ENCODE measurements at places on chromosomes 1 and 21.

DNA sequence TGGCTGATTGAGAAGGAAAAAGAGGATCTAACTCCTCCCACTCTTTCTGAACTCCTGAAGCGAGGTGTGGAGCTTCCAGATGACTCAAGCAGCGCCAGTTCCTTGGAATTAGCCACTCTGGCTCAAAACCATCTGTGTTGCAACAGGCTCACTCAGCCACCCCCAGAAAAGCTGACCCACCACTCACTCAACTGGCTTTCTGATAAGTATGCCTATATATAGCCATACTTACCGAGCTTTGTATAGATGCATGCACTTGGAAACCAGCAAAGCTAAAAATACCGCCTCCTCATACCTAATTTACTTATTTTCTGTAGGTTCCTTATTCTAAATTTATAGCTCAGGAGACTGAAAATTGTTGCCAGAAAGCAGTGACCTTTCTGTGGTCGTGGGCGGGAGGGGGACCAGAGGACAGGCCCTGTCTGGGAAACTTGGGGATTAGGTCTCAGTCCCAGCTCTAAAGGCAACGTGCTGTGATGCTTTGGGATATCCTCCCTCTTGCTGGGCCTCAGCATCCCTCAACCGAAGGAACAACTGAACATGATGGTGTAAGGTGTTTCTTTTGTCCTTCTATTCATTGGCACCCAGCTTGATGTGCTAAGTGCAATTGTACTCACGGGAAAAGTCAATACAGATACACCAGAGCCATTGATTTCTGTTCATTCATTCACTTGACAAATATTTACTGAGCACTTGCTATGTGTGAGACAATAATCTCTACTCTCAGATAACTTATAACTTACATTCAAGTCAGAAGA lies 65.7 kb downstream of the NENF start:
- no peak for DNase-seq

DNA sequence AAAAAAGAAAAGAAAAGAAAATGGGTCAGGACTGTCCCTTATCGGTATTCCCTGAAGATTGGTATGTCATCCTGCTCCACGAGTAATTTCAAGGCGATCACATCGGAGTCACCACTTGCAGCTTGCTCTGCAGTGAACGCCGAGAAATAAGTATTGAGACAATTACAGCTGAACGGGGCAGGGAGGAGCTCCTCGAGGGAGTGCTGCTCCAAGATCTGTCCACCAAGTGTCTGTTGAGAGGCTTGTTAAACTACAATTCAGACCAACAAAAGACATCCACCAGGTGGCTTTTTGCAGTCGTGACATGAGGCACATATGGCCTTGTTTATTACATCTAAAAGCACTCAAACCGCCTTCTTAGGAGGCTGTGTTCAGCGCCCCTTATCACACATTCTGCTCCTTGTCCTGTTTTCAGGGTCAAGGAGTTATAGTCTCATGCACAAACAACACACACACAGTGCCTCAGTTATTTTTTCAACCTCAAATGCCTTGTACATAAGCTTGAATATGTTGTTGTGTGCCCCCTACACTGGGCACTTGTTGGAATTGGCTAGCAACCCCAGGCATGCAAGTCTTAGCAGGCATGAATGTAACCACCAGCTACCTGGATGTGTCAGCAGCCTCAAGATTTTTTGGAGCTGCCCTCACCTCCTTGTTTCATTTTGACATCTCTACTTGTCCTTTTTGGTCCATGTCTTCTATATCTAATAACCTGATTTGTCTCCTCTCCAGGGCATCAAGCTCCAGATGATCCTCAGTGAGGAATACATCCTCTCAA lies 13.0 kb upstream of the CD48 start:
- DNase-seq: no peak

- no peak for DNase-seq
These were observed 1577.9 kb downstream of the PLA2G4A start for GRCh38 chr1:188406636-188407035.

- no peak for DNase-seq
These were observed 37.3 kb downstream of the ST7L start for GRCh38 chr1:112581586-112582192.

- DNase-seq: no peak
These were observed 14.7 kb downstream of the KIF21B start for GRCh38 chr1:201008666-201009360.

DNA sequence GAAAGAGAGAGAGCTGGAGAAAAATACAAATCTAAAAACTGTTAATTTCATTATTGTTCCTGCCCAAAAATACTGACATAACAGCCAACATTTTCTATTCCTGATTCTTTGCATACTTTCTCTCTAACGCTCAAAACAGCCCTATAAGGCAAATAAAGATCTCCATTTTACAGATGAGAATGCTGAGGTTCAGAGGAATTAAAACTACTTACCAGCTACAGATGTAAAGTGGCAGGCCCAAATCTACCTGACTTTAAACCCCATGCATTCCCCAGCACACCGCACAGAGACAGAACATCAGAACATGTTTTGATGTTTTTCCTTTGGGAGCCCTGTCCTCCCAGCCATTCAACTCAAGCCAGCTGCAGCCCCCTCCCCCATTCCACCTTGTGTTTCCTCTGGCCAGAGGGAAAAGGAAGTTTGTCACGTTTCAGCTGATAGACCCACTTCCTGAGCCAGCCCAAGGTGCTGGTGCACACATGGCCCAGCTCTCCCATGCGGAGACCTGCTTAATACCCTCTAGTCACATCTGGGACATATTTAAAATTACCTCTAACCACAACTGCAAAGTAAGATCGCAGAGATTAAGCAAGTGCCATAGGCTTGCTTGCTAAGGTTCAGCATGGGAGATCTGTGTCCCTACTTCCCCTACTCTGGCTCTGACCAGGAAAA lies 133.1 kb upstream of the NFIA start:
- DNase-seq: no peak

DNA sequence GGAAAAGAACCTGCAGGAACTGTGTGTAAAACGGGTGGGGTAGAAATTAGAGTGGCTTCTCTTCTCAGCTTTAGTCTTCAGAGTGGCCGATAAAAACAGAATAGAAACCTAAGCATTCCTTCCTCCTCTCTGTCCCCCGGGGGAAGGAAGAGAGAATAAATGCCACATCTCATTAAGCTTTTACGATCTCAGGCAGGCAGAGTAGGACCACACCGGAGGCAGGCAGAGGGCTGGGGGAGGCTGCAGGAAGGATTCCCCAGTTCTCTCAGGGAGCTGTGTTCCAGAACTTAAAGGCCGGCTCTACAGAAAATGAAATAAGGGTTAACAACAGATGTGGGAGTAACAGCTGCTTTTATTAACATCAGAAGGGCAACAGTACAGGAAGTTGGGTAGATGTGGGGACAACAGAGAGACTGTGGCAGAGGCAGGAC lies 24.5 kb upstream of the MEF2D start:
- no peak for DNase-seq

GRCh38 chr1:178543290-178543607 lies 30.3 kb downstream of the TEX35 start:
- no peak for DNase-seq

DNA sequence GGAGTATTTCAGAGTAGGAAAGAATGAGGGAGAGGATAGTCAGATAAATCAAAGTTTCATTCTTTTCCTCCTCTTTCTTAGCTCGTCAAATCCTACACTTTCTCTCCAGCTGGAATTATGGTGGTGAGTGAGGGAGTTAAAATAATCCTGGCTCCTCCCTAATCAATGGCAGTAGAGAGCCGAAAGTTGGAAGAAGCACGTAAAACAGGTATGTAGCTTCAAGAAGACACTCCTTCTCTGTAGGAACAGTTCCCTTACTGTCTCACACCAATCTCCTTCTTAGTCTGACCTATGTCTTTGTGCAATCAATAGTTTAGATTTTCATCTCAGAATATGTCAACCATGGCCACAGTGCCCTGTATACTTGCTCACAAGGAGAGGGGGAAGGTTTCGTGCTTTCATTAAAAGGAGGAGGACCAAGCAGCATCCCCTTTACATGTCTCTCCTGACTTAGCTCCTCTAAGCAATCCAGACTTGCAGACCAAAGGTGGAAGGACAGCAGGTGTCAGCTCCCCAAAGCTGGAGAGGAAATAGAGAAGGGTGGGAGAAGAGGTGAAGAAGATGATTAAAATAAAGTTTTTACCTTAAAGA lies 878 bp downstream of the MINDY1 start:
- DNase-seq: no peak

GRCh38 chr1:6316240-6317097 lies 55.6 kb upstream of the GPR153 start:
- no peak for DNase-seq

GRCh38 chr1:167022384-167022783 lies 33.3 kb downstream of the MAEL start:
- no peak for DNase-seq

DNA sequence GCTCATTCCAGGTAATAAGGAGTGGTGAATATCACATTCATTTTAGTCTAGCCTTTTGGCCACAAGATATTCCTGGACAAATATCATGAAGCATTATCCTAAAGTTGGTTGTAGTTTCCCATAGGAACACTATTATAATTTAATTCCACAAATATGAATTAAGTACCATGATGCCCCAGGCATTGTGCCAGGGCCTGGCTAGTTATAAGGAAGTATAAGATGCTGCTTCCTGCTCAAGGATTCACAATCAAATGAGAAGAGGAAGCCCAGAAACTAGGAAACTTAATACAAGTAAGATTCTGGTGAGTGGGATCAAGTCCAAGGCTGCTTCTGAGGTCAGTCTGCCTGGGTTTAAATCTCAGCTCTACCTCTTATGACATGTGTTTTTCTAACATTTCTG lies 30.6 kb upstream of the ZP4 start:
- no peak for DNase-seq

GRCh38 chr1:16276302-16277030 lies 39.5 kb upstream of the CPLANE2 start:
- DNase-seq: no peak

- no peak for DNase-seq
These were observed 170.7 kb downstream of the NEGR1 start for GRCh38 chr1:72111662-72112061.

- DNase-seq: no peak
These were observed 111.6 kb downstream of the RIPK4 start for GRCh38 chr21:41655259-41655658.

- no peak for DNase-seq
These were observed 373 bp downstream of the MTF1 start for GRCh38 chr1:37858931-37859506.

GRCh38 chr1:229258031-229258756 lies 12.7 kb upstream of the RAB4A start:
- peak; percentile 30 for DNase-seq

DNA sequence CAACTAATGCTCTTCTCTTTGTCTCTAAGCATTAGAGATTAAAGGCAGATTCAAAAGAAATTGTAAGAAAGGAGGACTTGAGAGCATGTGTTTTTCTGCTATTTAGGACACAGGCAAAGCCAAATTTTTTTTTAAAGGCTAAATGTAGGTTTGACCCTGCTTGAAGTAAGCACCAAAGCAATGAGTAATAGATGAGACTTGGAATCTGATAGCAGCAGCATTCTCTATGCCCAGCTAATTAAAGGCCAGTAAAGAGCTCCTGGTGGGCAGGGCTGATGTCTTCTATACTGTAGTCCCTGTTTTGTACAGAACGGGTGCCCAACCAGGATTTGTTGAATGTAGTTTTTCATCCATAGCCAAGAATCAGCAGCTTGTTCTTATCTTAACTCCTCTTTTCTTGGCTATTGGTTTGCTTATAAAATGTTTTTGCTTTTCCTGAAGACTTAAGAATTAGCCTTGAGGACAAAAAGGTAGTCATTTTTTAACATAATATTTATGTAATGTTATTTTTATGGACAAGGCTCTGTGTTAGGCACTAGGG lies 179.6 kb downstream of the LMO4 start:
- no peak for DNase-seq

All from WERI-Rb-1 (cell line).